Activated CD4-positive, alpha-beta T cell treated with anti-CD3 and anti-CD28 coated beads, Interleukin-2, amount 50 U/mL, for 24 hours (primary cell): ENCODE measurements at places on chromosomes 13 and 19.

- no peak for DNase-seq
Measured at GRCh38 chr19:15118248-15118647, 11.0 kb downstream of the SYDE1 start.

DNA sequence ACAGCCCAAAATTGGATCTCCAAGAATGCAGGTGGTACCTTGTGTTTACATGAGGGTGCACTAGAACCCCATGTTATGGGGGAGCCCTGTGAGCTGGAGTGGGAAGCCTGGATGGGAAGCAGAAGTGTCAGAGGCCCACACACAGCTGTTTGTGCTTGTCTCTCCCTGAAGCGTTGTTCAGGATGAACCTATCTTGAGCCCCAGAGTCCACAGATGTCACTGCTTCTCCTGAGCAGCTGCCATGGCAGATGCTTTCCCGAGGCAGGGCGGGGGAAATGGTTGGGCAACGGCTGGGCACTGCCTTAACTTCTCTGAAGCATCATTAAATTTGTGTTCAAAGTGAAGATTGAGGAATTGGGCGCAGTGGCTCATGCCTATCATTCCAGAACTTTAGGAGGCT lies 17.1 kb upstream of the CHST8 start:
- DNase-seq = no peak

DNA sequence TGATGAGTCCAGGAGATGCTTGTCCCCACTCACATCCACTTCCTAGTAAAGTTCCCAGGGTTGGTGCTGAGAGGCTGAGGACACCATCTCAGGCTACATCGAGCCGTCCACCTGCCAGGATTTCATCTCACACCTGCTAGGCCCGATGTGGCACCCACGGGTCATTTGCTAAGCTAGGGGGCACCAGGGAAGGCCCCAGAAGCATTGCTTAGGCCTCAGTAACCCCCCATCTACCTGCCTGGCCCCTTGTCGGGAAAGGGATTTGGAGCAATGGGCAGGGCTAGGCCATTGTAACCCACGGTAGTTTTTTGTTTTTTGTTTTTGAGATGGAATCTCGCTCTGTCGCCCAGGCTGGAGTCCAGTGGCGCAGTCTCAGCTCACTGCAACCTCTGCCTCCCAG lies 51.8 kb downstream of the F2RL3 start:
- DNase-seq = no peak

DNA sequence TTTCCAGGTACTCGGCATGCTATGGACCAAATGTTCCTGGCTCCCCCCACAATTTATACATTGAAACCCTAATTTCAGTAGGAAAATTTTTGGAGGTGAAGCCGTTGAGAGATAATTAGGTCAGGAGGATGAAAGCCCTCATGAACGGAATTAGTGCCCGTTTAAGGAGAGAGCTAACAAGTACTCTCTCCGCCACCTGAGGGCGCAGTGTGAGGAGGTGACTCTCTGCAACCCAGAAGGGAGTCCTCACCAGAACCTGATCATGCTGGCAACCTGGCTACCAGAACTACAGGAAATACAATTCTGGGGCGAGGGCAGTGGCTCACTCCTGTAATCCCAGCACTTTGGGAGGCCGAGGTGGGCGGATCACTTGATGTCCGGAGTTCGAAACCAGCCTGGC lies 397.8 kb downstream of the SLITRK5 start:
- no peak for DNase-seq

GRCh38 chr13:35720690-35721554 lies 244.4 kb upstream of the MAB21L1 start:
- DNase-seq = no peak

DNA sequence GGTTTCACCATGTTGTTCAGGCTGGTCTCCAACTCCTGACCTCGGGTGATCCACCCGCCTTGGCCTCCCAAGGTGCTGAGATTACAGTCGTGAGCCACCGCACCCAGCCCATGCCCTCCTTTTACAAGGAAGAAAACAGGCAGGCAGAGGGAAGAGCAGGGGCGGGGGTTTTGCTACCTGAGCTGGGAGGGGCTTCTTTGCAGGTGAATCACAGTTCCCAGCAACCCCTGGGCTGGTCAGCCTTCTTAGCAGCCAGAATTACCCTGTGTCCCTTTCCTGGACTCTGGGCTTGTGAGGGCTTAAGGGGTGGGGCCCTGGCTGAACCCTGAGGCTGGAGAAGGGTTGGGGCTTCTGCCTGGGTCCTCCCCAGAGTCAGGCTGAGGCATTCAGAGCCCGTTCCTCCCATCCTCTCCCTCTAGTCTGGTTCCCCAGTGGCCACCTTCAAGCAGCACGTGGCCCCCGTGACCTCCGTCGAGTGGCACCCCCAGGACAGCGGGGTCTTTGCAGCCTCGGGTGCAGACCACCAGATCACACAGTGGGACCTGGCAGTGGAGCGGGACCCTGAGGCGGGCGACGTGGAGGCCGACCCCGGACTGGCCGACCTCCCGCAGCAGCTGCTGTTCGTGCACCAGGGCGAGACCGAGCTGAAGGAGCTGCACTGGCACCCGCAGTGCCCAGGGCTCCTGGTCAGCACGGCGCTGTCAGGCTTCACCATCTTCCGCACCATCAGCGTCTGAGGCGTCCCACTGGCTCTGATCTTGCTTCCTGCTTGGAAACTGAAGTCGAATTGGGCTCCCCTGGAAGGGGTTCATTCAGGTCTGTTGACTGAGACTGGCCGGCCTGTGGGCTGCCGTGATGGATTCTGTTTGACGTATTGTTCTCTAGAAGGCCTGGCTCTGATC lies 2.8 kb upstream of the KCNJ14 start:
- no peak for DNase-seq

- no peak for DNase-seq
Measured at GRCh38 chr19:38792250-38793111, 3.5 kb downstream of the LGALS7B start.

- DNase-seq = no peak
Measured at GRCh38 chr19:10552510-10553053, 8.9 kb downstream of the ATG4D start.

DNA sequence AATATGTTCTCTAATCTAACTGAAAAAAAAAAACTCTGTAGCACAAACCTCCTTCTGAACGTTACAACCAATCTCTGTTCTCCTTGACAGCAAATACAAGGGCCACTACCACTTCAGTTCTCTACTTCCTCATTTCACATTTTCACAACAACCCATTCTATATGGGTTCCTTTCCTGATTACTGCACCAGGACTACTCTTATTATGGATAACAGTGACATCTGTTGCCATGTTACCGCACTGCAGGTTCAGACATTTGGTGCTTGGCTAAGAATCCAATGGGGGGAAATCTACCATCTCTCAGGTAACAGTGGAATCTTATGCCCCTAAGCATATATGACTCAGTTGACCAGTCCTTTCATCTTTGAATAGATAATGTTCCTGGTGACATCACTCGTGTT lies 11.6 kb upstream of the FPR3 start:
- DNase-seq = no peak
